Activated CD8-positive, alpha-beta memory T cell treated with anti-CD3 and anti-CD28 coated beads, Interleukin-2, amount 50 U/mL, for 4 hours (primary cell): ENCODE measurements at places on chromosomes 7 and 10.
A peak's percentile ranks its signal among the peaks of the same experiment; 100 is the strongest.

GRCh38 chr10:128152741-128153580 is 26.7 kb upstream of the MKI67 start:
- no peak for DNase-seq

GRCh38 chr7:102313997-102314780 is 27.5 kb downstream of the SH2B2 start:
- DNase-seq, result no peak

GRCh38 chr10:122249991-122250750 is 20.9 kb upstream of the BTBD16 start:
- DNase-seq, result no peak

- DNase-seq, result no peak
Observed at GRCh38 chr7:114997487-114998404, 75.9 kb downstream of the MDFIC start.

DNA sequence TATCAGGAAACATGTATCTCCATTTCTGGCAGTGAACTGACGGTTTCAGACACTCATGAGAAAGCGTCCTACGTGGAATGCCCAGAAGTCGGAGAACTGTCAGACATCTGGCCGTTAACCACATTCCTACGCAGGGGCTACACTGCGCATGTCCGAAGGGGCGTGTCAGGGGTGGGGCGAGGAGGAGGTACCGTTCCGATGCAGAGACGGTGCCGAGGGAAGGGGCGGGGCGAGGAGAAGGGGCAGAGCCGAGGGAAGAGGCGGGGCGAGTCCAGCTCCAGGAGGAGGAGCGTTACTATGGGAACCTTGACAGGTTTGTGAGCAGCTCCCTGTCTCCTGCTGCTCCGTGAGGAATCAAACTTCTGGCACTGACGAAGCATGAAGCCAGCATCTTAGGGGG is 366.9 kb upstream of the NUPR2 start:
- DNase-seq, result no peak

DNA sequence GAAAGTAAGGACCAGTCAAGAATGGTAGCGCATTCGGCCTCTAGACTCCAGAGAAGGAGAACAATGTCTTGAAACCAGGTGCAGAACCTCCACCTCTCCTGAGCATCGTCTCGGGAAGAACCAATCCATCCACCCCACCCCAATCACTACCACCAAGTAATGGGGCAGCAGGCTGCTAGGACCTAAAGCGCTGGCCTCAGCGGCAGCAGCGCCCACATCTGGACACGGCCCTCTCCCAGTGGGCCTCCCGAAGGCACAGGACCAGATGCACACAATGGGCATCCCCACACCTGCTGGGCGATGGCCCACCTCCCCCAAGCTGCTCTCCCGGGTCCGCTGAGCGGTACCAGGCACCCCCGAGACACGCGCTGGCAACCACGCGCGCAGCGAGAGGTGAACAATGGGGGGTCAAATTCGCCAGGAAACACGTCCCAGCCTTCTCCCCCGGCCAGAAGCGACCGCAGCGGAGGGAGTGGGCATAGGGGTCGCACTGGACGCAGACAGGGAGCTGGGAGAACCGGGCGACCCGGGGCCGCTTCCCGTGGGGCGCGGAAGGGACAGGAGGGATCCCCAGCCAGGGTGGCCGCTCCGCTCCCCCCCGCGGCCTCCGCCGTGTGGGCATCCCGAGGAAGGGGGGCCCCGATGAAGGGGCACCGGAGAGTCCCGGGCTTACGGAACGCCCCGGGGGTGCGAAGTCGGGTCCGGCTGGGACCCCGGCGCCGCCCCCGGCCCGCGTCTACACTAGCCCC is 506 bp downstream of the CTTNBP2 start:
- no peak for DNase-seq

- no peak for DNase-seq
Observed at GRCh38 chr10:103445767-103446567, 6.2 kb downstream of the CALHM2 start.

DNA sequence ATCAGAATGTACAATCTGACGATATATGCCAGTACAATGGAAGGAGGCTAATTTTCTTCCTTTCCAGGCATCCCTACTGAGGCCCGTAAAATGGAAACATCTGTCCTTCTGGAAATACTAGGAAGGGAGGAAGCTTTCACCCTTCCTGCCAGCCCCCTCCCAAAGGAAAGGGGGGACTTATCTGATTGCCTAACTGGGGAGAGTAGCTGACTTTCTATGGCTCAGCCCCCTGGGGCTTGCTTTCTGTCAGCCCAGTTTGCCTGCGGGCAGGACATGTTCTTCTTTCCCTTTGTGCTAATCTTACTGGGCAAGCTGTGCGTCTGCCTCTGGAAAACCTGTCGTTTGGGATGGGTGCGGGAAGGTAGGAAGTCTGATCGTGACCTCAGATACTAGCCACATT is 508.9 kb downstream of the SUGCT start:
- no peak for DNase-seq

DNA sequence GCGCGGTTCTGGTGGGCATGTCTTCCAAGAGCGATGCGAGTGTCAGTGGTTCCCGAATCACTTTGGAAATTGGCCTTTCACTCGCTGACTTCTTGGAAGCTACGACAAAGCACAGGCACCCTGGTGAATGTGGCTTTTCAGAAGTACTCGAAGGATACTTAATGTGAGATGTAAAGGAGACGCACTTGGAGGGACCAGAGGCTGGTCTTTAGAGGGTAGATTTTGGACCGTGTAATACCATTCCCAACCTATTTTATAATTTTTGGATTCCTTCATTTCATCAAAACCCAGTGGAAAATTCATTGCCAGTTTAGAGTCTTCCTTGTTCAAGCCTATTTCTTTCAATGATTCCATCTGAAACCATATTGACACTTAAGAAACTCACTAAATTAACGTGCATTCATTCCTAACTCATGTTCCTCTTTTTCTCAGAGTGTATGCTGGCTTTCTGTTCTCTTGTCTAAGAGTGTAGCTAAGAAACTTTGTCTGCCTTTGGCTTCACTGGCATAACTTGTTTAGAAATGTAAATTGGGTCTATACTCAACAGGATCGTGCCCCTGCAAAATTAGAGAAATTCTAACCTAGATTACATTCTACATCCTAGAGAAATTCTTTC is 645 bp upstream of the COPG2 start:
- no peak for DNase-seq

DNA sequence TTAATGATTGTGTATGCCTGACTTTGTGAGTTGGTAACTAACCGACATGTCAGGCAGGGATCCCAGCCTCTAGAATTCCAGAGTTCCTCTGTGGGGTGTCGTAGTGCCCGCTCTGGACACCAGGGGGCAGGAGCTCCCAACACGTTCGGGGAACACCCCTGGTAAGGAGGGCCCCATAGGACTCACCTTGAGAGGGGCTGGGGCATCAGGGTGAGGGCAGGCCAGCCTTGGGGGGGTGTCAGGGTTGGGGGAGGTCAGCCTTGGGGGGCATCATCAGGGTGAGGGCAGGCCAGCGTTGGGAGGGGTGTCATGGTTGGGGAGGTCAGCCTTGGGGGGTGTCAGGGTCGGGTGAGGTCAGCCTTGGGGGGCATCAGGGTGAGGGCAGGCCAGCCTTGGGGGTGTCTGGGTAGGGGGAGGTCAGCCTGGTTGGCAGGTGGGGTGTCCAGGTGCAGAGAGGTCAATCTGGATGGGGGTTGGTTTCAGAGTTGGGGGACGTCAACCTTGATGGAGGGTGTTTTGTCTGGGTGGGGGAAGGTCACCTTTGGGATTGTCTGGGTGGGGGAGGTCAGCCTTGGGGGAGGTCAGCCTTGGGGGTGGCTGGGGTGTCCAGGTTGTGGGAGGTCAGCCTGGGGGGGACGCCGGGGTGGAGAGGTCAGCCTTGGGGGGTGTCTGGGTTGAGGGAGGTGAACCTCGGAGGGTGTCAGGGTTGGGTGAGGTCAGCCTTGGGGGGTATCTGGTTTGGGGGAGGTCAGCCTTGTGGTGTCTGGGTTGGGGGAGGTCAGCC is 45.6 kb upstream of the SUN1 start:
- peak; percentile 77 for DNase-seq

DNA sequence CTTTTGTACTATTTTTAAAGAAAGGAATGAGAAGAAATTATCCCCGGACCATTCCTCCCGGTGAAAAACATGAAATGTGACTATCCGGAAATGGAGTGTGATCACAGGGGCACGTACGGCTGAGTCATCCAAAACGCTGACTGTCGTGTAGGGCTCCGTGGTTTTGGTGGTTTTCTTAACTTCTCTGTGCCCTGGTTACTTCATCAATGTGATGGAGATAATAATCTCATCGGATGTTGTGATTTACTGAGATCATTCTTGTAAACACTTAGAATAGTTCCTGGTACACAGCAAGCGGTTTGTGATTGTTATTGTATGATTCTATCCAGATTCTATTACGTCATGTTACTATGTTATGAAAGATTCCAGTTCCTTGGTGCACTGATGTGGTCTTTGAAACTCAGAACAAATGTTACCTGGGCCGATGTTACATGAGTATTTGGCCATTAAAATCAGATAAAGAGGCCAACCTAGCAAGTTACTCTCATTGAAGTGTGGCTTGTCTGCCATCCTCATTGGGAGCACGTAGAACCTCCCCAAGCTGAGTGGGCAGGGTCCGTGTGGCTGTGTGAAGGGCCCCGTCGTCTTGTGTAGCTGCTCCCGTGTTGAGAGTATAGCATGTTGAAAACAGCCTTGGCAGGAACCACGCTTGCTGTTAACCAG is 99.5 kb downstream of the CAMK1D start:
- DNase-seq, result peak; percentile 68

- DNase-seq, result no peak
Observed at GRCh38 chr10:127908106-127908958, 1.4 kb downstream of the PTPRE start.

GRCh38 chr10:62081341-62082270 is 180.1 kb downstream of the ARID5B start:
- DNase-seq, result no peak

GRCh38 chr10:116848944-116849247 is 403 bp upstream of the ENO4 start:
- DNase-seq, result no peak

DNA sequence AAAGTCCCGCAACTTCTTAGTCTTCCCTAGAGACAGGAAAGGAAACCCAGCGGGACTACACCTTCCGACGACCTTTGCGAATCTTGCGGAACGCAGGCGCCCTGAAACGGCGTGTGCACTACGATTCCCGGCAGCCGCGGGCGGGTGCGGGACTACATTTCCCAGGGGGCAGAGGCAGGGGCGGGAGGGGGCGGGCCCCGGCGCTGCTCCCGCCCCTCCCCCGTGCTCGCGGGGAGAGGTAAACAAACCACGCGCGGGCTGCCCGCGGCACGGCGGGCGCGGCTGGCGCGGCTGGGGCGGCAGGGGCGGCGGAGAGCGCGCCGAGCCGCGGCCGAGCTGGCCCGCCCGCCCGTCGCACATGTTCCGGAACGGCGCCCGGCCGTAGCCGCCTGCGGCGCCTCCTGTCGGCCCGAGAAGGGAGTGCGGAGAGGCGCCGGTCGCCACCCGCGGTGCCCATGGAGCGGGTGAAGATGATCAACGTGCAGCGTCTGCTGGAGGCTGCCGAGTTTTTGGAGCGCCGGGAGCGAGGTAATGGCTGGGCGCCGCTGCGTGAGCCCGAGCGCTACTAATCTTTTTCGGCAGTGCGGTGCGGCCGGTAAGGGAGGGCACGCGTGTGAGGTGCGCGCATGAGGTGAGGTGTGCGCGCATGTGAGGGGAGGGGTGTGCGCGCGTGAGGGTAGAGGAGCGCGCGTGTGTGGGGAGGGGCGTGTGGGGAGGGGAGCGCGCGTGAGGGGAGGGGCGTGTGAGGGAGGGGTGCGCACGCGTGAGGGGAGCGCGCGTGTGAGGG is 18.5 kb downstream of the MXI1 start:
- DNase-seq, result peak; percentile 87

GRCh38 chr10:112447620-112447928 is 559 bp downstream of the VTI1A start:
- no peak for DNase-seq

- DNase-seq, result no peak
Observed at GRCh38 chr7:126398285-126398684, 854.5 kb downstream of the GRM8 start.

- no peak for DNase-seq
Observed at GRCh38 chr10:127196282-127197153, at the start of gene INSYN2A. INSYN2A (minus strand) TSS chr10:127196591; CDS start chr10:127176395, 20,196 bp downstream.

DNA sequence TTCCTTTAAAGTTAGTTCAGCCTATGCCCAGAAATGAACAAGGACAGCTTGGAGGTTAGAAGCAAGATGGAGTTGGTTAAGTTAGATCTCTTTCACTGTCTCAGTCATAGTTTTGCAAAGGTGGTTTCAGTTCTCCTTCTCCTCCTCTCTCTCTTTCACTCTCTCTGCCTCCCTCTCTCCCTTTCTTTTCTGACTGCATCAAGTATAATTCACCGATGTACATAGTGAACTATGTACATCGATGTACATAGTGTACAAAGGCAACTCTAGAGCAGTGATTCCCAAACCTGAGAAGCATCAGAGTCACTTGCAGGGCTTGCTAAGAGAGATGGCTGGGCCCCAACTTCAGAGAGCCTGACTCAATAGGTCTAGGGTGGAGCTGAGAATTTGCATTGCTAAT is 1259.7 kb downstream of the TYW1 start:
- DNase-seq, result no peak

GRCh38 chr10:21791276-21791675 is 212.3 kb downstream of the DNAJC1 start:
- DNase-seq, result no peak

GRCh38 chr10:73601486-73601921 is 10.4 kb upstream of the USP54 start:
- DNase-seq, result no peak

DNA sequence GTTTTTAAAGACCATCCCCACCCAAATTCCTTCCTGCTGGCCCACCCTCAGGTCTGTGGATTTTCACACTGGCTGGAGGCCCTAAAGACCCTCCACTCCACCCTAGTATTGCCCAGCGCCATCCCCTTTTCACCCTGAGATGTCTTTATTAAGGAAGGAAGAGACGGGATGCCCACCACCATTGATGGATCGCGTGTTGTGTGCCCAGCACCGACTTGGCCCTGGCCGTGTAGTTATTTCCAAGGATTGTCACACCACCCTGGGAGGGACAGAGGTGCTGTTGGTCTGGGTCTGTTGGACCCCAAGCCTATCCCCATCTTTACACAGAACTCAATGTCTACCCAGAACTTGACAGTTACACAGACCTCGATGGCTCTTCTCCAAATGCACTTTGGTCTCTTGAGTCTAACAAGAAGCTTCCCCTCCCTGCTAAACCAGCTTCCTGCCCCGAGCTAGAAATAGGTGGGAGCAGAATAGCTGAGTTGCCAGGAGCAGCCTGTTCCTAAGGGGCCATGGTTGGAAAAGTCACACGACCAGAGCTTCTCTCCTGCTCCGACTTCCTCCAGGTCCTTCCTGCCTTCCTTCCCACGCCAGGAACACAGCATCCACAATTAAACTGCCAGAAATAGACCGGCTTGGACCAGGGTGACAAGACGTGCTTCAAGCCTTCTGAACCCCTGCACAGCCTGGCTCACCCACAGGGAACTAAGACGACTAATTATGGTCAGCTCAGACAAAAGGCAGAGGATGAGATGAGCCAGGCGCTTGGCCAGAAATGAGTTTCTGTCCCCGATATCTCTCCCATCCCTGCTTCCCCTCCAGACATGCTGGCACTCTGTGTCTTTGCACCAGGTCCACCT is 139.5 kb upstream of the CHST15 start:
- DNase-seq, result no peak
